ENCODE measurements at places on chromosomes 16 and 17.

DNA sequence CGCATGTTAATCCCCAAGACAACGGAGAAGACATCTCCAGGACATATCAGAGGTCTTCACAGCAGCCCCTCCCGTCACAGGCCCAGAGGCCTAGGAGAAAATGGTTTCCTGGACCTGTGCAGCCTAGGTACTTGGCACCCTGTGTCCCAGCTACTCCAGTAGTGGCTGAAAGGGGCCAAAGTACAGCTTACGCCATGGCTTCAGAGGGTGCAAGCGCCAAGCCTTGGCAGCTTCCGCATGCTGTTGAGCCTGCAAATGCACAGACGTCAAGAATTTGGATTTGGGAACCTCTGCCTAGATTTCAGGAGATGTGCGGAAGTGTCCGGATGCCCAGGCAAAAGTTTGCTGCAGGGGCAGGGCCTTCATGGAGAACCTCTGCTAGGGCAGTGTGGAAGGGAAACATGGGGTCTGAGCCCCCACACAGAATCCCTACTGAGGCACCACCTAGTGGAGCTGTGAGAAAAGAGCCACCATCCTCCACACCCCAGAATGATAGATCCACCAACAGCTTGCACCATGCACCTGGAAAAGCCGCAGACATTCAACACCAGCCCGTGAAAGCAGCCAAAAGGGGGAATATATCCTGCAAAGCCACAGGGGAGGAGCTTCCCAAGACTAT, 159.3 kb upstream of the COX10 start:
- no peak for DNase-seq

- DNase-seq = no peak
Observed at GRCh38 chr17:50599606-50600005, 35.1 kb upstream of the ABCC3 start.

DNA sequence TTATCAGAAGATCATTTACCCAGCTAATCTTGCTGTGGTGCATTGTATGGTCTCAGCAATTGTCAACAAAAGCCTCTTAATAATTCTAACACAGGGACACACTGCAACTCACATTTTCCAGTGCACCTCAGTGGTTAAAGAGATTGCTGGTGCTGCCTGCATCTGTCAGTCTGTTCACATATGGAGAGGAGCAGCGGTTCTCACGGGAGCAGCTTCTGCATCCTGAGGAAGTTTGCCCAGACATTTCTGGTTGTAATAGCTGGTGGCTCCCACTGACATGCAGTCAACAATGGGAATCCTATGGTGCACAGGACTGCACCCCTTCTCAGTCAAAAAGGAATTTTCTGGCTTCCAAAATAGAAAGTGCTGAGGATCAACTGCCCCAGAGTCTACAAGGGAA, 7.8 kb downstream of the GGA2 start:
- DNase-seq = no peak

- no peak for DNase-seq
Observed at GRCh38 chr16:66699898-66700297, 3.4 kb upstream of the CMTM4 start.

GRCh38 chr17:27241346-27241946, 52.5 kb upstream of the WSB1 start:
- no peak for DNase-seq

GRCh38 chr17:32123782-32124181, 18.5 kb upstream of the RHOT1 start:
- no peak for DNase-seq

All from stimulated activated CD8-positive, alpha-beta memory T cell treated with anti-CD3 and anti-CD28 coated beads, Interleukin-2, amount 100 ng/mL, for 1 hour (primary cell).